ENCODE measurements at places on chromosomes 12 and 14. TPM values are rescaled to one million over a fixed set of nuclear protein-coding genes. Genes with fewer than 3 reads are reported as not detected.

DNA sequence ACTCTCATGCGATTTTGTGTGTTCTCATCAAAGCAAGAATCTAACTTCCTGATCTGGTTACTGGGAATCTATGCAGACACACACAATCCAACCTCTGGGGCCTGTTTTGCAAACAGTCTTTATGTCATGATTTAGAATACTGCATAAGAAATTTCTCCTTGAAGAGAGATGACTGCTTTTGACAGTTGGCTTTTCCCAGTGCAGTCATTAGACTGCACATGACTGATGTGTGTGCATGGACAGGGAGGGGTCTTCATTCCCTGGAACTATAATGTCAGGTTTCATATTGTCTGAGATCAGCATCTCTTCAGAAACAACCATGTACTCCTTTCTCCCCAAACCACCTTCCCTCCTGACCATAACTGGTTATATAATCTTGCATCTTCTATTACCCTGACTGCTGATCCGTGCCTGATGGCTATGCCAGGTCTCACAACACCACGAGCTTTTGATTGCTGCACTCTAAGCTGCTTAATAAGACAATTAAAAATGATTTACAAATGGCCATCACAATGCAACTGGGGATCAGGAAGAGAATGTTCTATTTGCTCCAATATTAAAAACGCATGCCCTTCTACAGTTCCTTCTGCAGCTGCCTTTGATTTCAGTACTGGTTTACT is 995.4 kb downstream of the NRXN3 start:
- DNase-seq, result no peak

DNA sequence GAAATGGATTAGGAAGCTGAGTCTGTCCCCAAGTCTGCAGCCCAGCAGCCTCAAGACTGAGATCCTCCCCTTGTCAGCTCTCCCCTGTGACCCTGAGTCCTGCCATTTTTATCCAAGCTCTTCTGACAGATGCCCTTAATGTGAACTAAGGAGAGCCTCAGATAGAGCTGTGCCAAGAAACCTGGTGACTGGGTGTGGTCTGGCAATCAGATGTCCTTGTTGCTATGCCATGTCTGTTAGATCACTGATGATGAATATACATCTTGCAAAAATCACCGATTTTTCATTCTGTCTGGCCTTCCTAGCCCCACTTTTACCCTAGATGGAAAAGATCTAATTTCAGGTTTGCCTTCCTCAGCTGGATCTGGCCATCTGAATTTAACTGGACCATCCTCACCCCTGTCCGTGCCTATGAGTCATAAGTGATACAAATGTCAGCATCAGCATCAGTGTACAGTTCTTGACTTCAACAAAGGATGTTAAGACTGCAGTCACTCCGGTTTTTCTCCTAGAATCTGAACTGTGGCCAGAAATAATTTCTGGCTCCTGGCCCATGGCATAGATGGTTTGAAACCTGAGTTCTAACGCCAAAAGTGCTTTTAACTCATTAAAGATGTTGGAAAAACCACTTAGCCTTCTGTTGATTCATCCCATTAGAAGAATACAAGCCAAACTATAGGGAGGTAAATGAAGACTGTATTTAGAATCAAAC is 61.2 kb upstream of the GRIP1 start:
- no peak for DNase-seq

DNA sequence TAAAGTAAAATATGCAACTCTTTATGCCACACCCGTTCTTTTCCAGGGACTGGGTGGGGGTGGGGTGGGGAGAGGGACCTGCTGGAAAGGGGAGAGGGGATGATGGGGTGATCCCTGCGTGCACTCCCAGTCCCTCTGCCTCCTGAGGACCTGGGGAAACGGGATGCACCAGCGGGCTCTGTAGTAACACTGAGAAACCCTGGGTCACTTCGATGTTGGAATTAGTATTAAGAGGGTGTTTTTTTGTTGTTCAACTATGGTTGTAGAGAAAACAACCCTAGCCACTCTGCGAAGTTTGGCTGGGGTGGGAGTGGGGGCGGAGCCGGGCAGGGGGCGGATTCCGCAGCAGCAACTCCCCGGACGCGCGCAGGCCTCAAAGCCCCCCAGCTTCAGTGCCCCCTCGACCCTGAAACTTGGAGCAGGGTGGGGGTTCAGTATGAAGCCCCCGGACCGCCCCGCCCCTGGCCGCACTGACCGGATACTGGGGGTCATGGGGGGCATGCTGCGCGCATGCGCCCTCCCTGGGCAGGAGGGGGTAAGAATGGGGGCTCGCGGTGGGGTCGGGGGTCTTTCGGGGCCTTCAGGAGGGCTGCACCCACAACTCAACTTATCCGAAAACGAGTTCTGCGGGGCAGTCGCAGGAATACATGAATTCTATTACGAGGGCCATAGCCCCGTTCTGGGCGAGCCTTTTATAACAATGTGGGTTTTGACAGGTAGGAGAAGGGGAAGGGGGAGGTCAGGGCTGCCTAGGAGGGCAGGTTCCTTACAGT is 1.3 kb upstream of the ARHGEF25 start:
- DNase-seq, result peak; percentile 62

Gene CACNA2D4
- total RNA-seq, result 1.0 TPM

- no peak for DNase-seq
Measured at GRCh38 chr12:4809013-4809448, 88.8 kb downstream of the GALNT8 start.

DNA sequence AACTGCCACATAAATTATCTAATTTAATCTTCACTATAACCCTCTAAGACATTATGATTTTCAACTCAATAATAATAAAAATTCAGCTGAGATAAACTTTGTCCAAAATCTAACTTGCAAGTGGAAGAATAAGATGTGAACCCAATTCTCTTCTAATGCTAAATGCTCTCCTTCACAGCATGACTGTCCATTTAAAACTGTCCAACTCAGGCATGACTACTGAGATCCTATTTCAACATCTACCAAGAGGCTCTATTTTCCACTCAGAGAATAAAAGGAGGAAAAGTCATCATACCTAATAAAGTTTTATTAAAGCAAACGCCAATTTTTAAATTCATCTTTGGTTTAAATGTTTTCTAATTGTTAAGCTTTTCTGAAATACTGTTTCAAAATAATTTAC is 183.6 kb downstream of the MED13L start:
- no peak for DNase-seq

DNA sequence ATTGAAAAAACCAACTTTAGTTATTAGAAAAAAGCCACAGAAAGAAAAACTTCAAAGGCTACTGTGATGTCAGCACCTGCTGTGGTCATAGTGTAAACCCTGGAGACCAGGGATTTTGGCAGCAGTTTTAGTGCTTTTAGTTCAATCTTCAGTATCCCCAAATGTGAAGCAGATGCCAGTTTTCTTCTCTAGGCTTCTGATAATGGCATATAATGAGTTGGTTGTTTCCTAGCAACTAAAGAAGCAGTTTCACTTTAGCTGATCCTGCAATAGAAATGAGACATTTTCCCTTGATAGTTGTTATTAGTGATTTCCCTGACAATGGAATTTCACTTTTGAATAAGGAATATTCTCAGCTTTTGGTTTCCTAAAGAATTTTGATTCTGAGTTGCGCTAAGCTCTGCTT is 131.2 kb downstream of the NUBPL start:
- DNase-seq, result no peak

- DNase-seq, result no peak
Measured at GRCh38 chr12:92673756-92674155, 29.0 kb upstream of the PLEKHG7 start.

Gene TMTC1
- 37.1 TPM for total RNA-seq

DNA sequence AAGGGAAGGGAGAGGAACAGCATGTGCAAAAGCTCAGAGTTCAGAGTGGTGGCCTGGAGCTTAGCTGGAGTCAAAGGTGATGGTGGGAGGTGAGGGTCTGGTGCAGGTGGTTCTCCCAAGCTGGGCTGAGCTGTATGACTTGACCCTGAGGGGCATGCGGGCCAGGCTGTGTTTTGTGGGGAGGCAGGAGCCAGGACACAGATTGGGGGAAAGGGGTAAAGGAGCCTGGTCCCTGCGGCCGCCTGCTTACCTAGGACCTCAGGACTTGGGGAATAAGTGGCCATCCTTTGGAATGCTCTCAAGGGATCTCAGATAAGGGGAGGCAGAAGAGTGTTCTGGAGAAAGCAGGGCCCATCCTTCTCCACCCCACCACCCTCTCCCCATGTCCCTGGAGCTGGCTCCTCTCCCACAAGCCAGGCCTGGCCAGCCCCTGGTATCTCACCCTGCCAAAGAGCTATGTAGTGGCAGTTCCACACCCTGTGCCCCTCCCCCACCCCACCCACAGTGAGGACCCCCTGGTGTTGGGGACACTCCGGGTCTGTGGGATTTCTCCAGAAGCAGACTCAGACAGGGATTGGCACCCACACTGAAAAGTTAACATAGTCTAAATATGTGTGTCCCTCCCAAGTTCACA is 19.9 kb upstream of the CEP170B start:
- no peak for DNase-seq

GRCh38 chr12:127125607-127126259 is 1141.2 kb upstream of the TMEM132C start:
- DNase-seq, result no peak

- DNase-seq, result no peak
Measured at GRCh38 chr12:49961111-49961922, at the start of gene AQP5. AQP5 (plus strand) TSS chr12:49961872; CDS start chr12:49962018, 146 bp downstream.

- no peak for DNase-seq
Measured at GRCh38 chr12:69065775-69066174, 132.8 kb upstream of the CPM start.

DNA sequence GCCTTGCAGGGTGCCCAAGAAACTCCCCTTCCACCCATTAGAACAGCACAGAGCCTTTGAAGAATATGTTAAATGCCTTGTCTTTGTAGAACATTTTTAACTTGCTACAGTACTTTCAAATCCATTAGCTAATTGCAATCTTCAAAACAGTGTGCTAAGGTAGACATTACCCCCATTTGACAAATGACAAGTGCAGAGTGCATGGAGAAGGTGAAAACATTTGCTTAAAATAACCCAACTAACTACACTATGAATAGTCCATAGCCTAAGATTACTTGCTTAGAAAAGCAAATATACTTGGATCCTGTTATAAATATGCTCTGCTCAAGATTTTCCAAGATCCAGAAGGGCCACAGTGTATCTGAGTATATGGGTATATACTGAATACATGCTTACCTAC is 87.0 kb upstream of the G2E3 start:
- no peak for DNase-seq

DNA sequence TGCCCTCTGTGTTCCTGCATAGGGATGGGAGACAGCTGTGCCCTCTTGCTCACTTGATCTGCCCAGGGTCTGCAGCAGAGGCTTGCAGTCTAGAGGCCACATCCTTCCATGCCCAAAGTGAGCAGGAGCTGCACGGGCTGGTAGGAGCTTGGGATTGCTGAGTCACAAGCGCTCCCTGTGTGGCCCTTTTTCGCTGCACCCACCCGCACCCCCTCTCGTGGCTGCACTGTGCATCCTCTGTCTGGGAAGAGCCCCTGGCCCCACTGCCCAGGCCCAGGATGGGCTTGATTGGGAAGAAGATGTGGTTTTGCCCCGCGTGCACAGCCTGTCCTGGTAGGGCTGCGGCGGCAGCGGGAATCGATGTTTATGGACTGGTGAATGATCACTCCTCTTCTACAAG is 192.4 kb downstream of the TSPAN9 start:
- DNase-seq, result no peak

DNA sequence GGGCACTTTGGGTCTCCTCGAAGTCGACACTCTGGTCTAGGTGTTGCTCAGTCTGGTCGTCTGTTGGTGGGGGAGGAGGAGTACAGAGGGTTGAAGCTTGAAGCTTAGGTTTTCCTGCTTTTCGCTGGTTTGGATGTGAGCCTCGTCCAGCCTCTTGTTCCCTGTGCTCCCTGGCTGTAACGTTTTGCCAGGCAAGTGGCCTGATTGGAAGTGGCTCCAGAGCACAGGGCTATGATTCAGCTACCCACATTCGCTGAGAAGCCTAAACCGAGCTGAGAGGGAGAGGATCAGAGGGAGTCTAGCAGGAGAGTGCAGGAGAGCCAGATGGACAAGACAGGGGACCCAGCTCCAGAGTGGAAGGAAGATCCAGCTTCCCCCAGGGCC is 6.1 kb downstream of the HOXC10 start:
- DNase-seq, result no peak

Gene CMKLR1
- 6.4 TPM for total RNA-seq

GRCh38 chr12:107533218-107533617 is 152.4 kb upstream of the PWP1 start:
- DNase-seq, result no peak

DNA sequence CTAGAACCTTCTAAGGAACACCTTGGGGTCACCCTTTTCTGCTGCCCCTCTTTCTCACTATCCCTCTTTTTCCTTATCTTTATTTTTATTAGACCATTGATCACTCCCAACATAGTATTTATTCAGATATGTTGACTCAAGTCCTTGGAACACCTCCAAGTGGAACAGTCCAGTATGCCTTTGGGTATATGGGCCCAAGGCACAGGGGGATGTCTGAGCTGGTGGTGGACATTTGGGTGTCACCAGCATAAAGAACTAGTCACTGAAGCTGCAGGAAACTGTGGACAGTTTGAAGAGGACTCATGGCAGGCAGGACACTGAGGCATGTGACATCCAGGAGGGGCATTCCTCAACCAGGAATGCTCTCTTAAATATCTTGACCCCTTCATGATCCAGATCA is 105.6 kb downstream of the VEZT start:
- no peak for DNase-seq
